ENCODE measurements at places on chromosomes 1 and 21.
A peak's percentile ranks its signal among the peaks of the same experiment; 100 is the strongest.

- DNase-seq, result no peak
Measured at GRCh38 chr1:11428789-11429188, 50.2 kb upstream of the DISP3 start.

DNA sequence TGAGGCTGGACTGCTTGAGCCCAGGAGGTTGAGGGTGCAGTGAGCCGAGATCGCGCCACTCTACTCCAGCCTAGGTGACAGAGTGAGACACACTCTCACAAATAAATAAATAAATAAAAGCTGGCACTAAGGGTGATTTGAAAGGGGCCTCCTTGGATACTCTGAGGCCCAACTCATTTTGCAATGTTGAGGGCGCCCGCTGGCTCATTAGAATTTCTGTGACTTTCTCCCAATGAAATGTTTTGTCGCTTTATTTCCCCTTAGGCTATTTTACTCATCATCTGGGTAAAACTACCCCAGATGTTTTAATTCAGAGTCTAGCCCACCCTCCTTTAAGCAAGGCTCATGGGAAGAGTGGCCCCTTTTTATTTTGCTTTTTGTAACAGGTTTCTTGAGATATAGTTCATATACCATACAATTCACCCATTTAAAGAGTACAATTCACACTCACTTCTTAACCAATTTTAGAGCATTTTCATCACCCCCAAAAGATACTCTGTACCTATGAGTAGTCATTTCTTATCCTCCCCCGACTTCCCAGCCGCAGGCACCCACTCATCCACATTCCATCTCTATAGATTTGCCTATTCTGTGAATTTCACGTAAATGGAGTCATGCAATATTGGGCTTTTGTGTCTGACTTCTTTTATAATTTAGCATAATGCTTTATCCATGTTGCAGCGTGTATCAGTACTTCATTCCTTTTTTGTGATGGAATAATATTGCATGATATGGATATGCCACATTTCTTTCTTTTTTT is 259.1 kb downstream of the KAZN start:
- DNase-seq, result no peak

DNA sequence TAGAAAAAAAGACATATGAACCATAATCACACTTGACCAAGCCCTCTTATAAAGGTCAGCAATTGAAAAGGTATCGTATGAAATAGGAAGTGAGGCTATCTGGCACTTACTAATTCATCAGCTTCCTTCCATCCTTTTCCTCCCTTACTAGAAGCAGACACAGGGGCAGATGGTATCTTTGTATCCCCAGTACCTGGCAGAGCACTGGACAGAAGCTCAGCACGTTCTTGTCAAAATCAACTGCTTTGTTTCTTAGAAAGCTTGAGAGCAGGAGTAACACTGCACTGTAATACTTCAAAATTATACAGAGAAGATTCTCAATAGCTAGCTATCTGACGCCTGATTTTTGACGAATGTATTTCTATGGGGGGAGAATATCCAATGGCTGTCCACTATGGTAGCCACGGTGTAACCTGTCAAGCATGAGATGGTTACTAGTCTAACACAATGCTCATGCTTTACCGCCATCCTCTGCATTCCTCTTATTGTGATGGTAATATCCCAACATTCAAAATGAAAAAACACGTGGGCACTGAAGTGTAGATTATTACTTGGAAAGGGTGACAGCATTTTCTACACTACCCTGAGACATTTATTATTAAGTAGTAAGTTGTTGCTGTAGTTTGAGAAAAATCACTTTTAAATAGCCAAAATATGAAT is 175.6 kb downstream of the SIPA1L2 start:
- no peak for DNase-seq

DNA sequence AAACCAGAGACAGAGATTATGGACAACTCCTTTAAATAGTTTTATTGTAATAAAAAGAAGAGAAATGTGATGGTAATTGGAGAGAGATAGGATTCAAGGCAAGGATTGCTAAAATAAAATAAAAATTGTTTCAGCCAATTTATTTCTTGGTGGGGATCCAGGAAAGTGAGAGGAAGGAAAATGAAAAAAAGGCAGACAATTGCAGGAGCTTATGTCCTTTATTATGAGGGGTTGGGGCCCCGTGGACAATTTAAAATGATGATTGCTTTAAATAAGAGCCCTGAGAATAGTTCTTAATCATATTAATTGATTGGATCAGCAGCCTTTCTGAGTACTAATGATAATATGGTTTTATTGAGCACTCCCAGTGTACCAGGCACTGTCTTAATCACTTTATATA is 40.2 kb downstream of the RGS2 start:
- no peak for DNase-seq

- no peak for DNase-seq
Measured at GRCh38 chr21:45352621-45353139, 52.3 kb upstream of the COL18A1 start.

GRCh38 chr1:167219194-167219593 is 1.5 kb upstream of the POU2F1 start:
- DNase-seq, result no peak

GRCh38 chr1:50852889-50853288 is 107.2 kb downstream of the FAF1 start:
- no peak for DNase-seq

- no peak for DNase-seq
Measured at GRCh38 chr1:205071028-205071409, 13.2 kb downstream of the TMEM81 start.

GRCh38 chr1:221740369-221740992 is 1.4 kb downstream of the DUSP10 start:
- no peak for DNase-seq

GRCh38 chr1:235739124-235739523 is 89.5 kb upstream of the GNG4 start:
- DNase-seq, result peak; percentile 7

DNA sequence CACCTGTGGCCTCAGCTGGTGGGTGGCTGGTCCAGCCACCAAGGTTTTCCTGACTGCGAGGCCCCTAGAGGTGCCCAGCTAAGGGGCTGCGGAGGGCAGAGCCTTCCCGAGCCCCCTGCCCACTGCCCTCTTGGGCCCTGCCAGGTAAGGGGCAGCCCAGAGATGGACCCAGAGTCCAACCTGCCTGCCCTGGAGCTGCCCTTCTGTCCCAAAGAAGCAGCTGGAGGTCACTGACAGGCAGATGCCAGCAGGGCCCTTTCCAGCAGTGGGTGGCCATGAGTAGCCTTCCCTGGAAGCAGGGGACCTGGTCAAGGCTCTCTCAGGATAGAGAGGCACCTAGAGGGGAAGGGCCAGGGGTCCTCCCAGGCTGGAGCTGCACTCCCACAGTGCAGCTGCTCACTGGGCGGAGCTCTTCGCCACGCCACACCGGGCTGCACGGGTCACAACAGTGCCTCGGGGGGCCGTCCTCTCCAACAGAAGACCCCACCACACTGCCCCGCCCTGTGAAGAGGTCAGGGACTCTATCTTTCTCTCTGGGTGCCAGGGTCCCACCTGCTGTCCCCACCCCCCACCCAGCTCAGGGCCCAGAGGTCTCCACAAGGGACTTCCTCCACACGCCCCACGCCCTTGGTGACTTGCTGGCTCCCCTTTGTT is 10.9 kb upstream of the GNB1 start:
- no peak for DNase-seq

GRCh38 chr1:1211541-1212441 is 2.2 kb downstream of the TNFRSF4 start:
- DNase-seq, result no peak

DNA sequence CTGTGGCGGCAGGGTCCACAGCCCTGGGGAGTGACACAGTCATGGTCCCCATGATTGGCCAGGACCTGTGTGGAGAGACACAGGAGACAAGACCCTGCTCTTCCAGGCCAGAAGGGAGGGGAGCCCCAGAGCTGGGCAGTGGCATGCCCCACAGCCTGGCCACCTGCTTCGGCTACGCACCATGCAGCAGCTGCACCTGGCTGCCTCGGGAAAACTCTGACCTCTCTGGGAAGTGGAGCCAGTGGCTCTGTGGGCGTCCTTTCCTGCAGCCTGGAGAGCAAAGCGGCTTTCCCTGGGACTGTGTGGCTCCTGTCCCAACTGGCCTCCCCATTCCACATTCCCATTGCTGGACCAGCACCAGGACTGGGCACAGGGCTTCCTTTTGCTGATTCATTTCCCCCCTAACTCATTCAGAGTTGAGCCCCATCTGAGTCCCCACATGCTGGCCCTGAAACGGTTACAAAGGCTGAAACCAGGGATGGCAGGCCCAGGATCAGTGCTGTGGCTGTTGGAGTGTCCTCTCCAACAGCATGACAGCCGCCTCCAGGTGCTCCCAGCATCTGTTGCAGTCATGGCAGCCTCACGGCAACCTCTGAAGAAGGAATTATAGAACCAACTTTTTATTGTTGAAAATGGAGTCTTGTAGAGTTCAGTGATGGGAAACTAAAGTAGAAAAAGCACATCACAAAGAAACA is 15.0 kb downstream of the OXCT2 start:
- DNase-seq, result no peak

GRCh38 chr1:150477320-150477719 is 9.9 kb upstream of the TARS2 start:
- DNase-seq, result no peak

GRCh38 chr1:205809942-205810345 is 3.1 kb downstream of the SLC41A1 start:
- no peak for DNase-seq

DNA sequence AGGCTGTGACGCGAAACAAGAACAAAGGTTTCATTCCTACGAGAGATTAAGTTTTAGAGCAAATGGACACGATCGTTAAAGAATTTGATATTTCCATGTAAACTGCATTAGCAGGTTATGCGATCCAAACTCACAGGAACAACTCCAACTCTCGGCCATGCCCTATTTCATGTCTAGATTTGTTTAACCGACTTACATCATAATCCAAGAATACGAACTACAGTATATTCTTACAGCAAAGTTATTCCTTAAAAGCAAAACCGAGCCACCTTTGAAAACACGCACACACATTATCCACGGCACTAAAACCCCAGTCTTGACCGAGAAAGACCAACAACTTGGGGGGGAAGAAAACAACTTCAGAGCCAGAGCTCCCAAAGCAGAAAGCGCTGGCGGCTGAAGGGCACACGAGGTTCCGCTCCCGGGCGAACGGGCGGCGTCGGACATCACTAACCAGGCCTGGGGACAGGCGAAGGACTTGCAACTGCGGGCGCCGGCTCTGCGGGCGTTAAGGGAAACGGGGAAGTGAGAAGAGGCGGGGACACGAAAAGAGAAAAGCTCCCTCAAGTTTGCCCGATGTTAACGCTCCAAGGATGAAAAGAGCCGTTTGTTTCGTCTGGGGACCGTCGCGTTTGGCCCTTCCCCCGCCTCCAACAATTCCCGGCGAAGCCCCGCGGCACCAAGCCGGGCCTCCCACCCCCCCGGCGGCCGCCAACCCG is 690 bp downstream of the B3GALNT2 start:
- DNase-seq, result peak; percentile 58

DNA sequence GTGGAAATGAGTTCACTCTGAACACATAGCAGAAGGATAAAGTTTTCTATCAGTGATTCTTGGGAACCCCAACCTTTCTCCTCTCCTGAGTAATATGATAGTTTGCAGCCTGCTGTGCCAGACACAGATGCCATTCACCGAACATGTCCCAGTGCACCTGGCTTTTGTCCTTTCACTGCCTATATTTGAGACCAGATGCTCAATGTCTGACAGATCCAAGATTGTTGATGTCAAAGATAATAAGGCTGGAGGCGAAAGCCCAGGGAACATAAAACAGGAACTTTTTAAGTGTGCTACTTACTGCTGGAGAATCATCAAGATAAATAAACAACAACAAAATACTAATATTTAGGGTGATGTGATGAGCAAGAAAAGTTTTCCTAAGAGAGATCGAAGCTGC is 139.3 kb downstream of the TIAM1 start:
- no peak for DNase-seq

DNA sequence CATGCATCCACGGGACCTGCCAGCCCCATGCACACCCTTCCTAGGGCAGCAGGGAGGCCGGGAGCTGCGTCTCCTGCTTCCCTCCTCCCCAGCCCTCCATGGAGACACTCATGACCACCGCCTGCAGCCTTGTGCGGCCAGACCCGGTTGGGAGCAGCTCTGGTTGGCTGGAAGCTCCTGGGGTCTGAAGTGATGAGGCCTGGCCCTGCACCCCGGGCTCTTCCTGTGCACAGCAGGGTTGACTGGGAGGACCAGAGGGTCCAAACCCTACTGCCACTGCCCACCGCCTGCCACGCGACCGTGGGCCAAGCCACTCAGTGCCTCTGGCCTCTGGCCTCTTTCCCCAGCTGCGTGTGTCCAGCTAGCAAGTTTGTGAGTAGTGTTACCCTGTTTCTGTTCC is 111.1 kb upstream of the COL6A1 start:
- DNase-seq, result no peak

- DNase-seq, result no peak
Measured at GRCh38 chr1:18752409-18752808, 107.1 kb downstream of the TAS1R2 start.

GRCh38 chr1:163173121-163173520 is 29.6 kb downstream of the RGS5 start:
- DNase-seq, result no peak

GRCh38 chr1:227937031-227937837 is 10.5 kb downstream of the WNT9A start:
- DNase-seq, result no peak

- DNase-seq, result no peak
Measured at GRCh38 chr1:154527192-154527591, 25.0 kb upstream of the SHE start.

DNA sequence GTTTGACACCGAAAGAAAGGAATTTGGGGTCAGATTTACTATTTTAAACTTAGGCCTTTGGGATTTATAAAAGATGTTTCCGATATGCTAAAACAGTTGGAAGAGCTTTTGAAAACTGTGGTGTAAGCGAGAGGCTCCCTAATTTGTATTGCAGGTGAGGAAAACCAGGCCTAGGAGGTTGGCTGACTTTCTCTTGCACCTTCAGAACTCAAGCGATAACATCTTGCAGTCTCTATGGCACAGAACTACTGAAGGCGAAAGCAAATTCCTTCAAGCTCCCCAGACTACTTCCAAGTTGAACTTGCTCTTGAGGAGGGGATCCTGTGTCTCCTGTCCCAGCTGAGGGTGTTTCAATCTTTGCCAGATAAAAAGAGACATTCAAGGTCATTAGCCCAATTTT is 685.7 kb downstream of the ADGRL2 start:
- DNase-seq, result no peak

GRCh38 chr1:46166521-46167462 is 8.1 kb upstream of the TSPAN1 start:
- peak; percentile 52 for DNase-seq

DNA sequence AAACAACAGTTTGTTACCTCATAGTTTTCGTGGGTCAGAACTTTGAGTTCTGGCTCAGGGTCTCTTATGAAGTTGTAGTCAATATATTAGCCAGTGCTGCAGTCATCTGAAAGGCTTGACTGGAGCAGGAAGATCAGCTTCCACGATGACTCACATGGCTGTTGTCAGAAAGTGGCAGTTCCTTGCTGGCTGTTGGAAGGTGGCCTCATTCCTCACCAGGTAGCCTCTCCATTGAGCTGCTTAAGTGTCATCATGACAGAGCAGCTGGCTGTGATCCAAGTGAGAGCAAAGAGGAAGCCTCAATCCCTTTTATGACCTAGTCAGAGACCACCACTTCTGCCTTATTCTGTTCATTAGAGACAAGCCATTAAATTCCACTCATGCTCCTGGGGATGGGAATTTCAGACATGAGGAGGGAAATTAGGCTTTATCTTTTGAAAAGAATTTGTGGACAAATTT is 5.6 kb downstream of the OSBPL9 start:
- DNase-seq, result peak; percentile 40

Data from GM03348 (cell line).